ENCODE measurements at places on chromosomes 4 and X. TPM values are rescaled to one million over a fixed set of nuclear protein-coding genes. Genes with fewer than 3 reads are reported as not detected.
A peak's percentile ranks its signal among the peaks of the same experiment; 100 is the strongest.

The WAS gene
- 2.2 TPM for polyA plus RNA-seq

The ARSJ gene
- polyA plus RNA-seq = 3.6 TPM

The F11 gene
- 15.7 TPM for polyA plus RNA-seq

The EFNB1 gene
- 50.6 TPM for polyA plus RNA-seq

The TRIM61 gene
- polyA plus RNA-seq = 0.30 TPM

The TECRL gene
- polyA plus RNA-seq = not detected

The MAGEA10 gene
- polyA plus RNA-seq = not detected

The NIPAL1 gene
- 1.4 TPM for polyA plus RNA-seq

The CLIC2 gene
- 7.3 TPM for polyA plus RNA-seq

DNA sequence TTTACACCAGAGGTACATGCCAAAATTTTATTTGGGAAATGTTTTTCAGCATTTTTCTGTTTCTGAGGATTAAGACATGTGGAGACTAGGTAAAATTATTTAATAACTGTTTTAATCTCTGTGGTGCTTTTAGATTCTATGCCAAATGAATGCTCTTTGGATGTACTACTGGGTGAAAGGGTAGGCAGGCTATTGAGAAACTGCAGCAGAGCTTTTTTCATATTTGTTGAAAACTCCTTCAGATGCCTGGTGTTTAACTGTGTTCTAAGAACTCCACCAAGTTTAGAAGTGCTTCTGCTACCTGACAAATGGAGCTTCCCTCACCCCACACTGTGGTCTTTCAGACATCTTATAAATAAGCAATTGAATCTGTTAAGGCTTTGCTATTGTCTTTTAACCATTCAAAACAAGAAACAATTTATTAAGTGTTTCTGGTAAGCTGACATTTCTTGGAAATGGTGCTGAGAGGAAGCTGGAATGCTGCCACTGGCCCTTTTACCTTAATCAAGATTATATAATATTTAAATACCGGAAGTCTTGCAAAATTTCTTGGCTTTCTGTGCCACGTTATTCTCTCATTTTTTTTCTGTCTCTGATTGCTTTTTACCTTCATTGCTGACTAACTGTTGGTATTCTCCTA, 51.2 kb upstream of the CYSLTR1 start:
- peak; percentile 3 for DNase-seq

- DNase-seq = peak; percentile 79
Observed at GRCh38 chr4:1246901-1247863, 1.7 kb downstream of the CTBP1 start.

- no peak for DNase-seq
Observed at GRCh38 chr4:31575504-31575903, 855.3 kb downstream of the PCDH7 start.

DNA sequence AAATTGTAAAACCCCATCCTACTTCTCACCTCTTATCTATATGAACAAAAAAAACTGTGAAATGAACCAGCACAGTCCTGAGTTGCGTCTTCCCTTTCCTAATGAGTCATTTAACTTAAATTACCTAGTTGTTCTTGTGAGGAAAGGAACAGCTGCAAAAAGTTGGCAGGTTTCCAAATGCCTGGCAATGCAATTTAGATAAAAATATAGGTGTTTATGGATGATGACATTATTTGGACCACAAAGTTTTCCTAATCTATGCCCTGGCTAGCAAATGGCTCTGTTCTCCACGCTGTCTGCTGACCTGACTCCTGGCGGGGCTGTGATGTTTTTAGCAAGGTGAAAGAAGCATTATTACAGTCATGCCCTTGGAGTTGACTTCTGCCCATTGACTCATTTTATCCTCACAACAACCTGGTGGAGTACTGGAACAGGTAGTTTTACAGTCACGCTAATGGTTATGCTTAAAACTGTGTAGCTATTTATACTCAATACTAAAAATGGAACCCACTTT, 29.8 kb upstream of the RELL1 start:
- no peak for DNase-seq

- no peak for DNase-seq
Observed at GRCh38 chr4:41613386-41613785, 75.4 kb downstream of the LIMCH1 start.

DNA sequence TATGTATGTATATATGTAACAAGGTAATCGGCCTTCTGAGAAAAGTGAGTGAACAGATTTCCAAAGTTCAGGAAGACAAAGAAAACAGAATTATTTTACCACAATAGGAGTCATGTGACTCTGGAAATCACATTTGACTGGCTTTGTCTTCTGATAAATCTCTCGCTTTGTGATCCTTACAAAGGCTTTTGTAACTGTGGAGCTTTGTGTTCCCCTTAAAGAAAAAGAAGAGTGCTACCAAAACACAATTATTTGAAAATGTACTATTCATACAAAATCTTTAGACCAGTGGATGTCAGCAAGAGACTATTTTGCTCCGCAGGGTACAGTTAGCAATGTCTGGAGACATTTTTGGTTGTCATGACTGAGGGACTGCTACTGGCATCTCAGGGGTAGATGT, 238.8 kb downstream of the LDB2 start:
- no peak for DNase-seq

DNA sequence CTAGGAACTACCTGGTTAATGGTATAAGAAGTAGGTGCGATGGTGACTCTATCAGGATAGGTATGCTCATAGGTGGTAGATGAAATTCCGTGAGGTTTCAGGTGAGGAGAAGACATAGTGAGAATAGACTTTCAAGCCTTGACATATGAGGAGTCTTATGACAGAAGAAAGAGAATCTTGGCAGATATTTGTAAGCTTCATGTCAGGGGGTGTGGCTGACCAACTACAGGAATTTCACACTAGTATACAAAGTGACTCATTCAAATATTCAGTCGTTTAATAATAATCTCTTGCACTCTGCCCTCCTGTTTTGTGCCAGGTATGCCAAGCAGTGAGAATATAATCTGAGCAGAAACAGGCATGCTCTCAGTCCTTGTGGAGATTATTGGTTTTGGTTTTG, 22.8 kb downstream of the PACRGL start:
- no peak for DNase-seq

DNA sequence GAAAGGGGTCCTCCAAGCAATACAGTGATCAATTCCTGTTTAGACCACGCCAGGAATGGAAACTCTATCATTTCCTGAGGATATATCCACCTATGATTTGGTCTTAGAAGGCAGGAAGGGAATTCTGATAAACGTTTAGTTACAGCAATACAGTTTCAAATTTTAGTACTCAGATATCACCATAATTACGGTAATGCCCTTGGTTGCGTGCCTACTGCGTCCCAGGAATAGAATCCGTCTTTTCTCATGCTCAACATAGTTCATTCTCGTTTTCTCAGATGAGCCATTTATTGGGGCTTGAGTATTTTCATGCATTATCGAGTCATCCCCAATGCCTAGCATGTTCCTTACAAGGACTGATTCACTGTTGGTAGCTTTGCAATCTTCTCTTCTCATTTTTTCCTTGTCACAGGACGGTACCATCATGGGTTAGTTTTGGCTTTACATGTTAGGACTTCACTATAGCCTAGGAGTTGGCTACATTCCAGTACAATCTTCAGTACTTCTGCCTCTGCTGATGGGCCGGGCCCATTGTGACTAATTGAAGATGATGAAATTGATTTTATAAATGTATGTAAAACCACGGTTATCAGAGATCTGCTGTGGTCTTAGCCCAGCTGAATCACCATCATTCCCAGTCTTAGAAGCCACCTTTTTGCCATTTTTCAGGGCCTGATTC, 4.4 kb upstream of the PRKX start:
- no peak for DNase-seq

DNA sequence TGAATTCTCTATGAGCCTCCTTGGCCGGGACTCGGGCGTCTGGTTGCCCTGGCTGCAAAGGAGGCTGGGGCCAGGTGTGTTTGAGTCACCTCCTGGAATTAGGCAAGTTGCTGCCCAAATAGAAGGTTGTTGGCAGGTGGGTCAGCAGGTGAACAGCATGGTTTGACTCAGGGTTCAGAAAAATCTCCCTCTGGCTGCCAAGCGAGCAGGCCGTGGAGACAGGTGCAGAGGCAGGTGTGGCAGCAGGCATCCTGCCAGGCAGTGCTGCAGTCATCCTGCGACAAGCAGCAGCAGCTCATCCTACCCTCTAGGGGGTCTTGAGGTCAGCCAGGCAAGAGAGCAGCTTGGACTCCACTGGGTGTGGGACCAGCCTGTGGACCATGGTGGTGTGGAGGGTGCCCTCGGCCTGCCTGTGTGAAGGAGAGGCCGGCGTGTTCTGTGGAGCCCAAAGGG, 8.2 kb downstream of the MSANTD1 start:
- peak; percentile 27 for DNase-seq

DNA sequence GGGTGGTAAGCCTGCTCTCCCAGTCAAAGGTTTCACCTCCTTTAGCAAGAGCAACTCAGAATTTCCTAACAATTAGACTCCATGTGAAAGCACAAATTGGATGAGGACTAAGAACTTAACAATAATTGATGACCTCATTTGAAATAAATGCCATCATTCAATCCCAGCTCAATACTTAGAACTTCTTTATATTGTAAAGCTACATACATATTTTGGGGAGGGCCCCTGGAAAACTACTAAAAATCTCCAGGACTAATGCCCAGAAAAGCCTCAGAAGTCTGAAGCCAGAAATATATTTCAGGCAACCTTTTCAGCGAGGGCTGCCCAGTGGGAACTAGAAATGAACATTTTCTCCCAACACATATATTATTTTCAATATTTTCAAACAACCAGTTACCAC, 38.1 kb downstream of the AMOT start:
- no peak for DNase-seq

GRCh38 chrX:78064152-78064551, 39.9 kb upstream of the PGK1 start:
- no peak for DNase-seq

GRCh38 chr4:176824645-176825366, 32.1 kb upstream of the VEGFC start:
- no peak for DNase-seq

- DNase-seq = no peak
Observed at GRCh38 chr4:146132445-146132844, 43.1 kb upstream of the LSM6 start.

DNA sequence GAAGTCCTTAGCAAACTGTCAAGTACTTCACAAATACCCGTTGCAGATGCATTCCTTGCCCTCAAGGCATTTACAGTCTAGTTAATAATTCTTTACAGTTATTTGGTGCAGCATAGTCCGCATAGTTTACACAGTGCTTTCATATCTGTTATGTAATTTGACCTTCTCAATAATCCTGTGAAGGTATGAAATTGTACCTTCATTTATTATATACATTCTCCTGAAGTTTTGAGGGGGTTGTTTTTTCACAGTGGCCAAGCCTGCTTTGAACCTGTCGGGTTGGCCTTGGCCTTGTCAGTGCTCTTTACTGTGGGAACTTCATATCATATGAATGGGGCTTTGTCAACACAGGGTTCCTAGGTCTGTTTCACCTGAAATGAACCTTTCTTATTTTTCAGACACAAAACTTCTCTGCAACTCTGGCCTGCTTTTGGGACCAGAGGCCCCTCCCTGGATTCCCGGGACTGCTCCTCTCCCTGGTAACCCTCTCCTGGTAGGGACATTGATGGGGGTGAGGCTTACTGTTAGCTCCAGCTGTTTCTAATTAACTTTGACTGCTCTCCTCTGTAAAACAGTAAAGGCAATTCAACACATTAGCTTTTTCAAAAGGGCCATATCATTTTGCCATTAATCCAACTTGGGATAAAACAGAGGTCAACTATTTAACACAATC, 9.1 kb downstream of the IGFBP7 start:
- DNase-seq = peak; percentile 71

GRCh38 chrX:118108304-118108703, 8.3 kb downstream of the KLHL13 start:
- DNase-seq = no peak

- DNase-seq = no peak
Observed at GRCh38 chr4:71711044-71711984, 72.6 kb downstream of the GC start.

DNA sequence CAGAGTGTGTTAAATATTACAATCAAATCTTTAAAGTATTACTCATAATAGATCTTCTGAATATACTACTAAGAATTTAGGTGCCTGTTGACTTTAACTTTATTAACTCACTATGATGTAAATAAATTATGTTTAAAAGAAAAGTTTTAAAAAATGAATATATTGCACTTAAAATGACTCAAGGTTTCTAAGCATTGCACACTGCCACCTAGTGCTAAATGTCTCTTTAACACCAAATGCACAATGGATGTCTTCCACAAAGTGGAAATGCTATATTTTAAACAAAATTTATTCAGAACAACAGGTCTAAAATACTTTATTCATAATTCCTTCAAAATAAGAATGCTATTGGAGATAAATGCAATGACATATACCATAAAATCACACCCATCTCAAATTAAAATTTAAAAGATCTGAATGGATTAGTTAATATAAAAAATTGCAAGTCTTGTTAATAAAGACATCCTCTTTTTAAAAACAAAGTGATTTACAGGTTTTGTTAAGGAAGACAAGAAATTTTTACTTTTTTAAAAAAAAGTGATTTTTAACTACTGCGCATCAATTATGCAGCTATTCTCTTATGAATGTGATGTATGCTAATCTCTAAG, 5.5 kb downstream of the INPP4B start:
- no peak for DNase-seq

- DNase-seq = peak; percentile 19
Observed at GRCh38 chr4:187995322-187996207, at the start of gene ZFP42. ZFP42 (plus strand) TSS chr4:187995771; CDS start chr4:188002808, 7,037 bp downstream.

- DNase-seq = no peak
Observed at GRCh38 chr4:18106620-18107019, 85.1 kb upstream of the LCORL start.

DNA sequence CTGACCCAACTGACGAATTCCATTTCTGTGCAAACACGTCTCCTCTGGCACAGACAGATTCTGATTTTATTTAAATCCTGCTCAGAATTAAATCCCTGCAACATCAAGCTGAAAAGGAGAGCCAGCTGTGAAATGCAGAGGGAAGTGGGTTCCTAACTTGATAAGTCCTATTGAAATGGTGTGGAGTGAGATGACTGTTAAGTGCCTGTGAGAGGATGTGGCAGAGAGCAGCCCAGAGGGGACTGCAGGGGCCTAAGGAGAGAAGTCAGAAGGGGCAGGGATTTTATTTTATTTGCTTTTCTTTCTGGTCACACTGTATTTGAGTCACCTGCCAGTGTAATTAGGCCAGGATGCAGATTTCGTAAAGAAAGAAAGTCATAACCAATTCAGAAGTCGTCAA, 277.4 kb downstream of the NKX6-1 start:
- DNase-seq = no peak

DNA sequence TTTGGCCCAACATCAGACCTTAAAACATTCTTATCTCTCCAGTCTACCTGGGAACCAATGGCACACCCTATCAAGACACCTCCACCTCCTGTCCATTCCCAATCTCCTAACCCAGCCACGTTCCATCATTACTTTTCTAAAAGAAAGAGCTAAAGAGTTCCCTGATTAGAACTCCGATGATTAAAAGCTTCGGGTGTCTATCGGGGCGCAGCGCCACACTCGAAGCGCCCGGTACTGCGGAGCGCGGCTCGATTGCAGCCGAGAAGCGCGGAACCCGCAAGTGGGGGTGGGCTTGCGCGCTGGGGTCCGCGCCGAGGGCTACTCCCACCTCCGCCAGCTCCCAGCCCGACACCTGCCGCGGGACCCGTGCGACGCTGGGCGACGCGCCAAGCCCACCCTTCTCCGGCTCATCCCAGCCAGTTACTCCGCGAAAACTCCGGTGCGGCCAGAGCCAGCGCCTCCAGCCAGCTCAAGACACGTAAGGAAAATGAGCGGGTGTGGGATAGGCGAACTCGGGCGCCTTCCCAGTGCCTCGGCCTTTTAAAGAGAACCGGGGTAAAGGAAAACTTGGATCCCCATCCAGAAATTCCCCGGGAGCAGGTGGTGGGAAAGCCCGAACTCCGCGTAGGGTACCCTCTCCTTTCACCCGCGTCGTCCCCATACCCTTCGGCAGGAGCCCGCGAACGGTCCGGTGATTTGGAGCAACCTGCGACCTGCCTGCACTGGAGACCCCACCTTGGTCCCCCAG, 593 bp downstream of the NPY1R start:
- DNase-seq = peak; percentile 55
